ENCODE measurements at places on chromosomes 2 and 18.

- DNase-seq = no peak
Measured at GRCh38 chr2:74481961-74482800, 617 bp downstream of the CCDC142 start.

GRCh38 chr2:143150287-143150686, 21.1 kb downstream of the ARHGAP15 start:
- DNase-seq = no peak

- no peak for DNase-seq
Measured at GRCh38 chr2:103880081-103880834, 973.7 kb upstream of the POU3F3 start.

- no peak for DNase-seq
Measured at GRCh38 chr18:58996131-58996641, 131.5 kb downstream of the ZNF532 start.

- no peak for DNase-seq
Measured at GRCh38 chr2:424306-425171, 136.6 kb upstream of the ALKAL2 start.

- DNase-seq = no peak
Measured at GRCh38 chr2:160473468-160474318, 19.9 kb downstream of the RBMS1 start.

DNA sequence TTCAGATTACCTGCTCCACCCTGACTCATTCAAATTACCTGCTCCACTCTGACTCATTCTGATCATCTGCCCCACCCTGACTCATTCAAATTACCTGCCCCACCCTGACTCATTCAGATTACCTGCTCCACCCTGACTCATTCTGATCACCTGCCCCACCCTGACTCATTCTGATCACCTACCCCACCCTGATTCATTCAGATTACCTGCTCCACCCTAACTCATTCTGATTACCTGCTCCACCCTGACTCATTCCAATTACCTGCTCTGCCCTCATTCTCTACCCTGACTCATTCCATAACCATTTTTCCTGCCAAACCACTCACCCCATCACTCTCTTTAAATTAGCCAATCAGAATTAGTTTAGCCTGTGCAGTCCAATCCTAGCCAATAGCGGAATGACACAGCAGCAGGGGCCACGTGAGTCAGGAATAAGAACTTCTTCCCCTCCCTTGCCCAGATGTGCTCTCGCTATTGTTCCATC, 26.2 kb downstream of the CFAP53 start:
- DNase-seq = no peak

GRCh38 chr18:61833978-61834377, 58.8 kb downstream of the RNF152 start:
- no peak for DNase-seq

All from thymus (tissue), 14 donors.